ENCODE measurements at places on chromosomes 7 and 10. TPM values are rescaled to one million over a fixed set of nuclear protein-coding genes. Genes with fewer than 3 reads are reported as not detected.

DNA sequence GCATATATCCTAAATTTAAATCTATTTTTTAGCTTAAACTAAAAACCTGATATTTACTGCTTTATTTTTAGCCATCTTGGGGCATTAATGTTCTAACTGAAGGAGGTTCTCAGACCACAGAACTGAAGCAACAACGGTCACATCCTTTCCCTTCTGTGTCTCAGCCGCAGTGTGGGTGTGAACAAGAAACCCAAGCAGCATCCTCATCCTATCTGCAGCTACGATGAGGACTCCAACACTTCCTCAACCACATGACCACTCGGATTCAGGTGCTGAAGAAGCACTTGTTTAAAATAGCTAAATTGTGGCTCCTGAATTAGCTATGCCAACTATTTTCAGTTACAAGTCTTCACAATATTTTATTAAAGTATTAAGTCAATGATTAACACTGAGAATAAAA lies 5.3 kb downstream of the ESYT2 start:
- H3K27ac ChIP-seq, result no peak overlapping the region
- H3K4me3 ChIP-seq, result no peak overlapping the region
- H3K27me3 ChIP-seq, result no peaks in the 10 kb centered on the region

- H3K4me1 ChIP-seq, result no peaks in the 10 kb centered on the region
- H3K27ac ChIP-seq, result no peak overlapping the region
- DNase-seq, result no peak
These were observed 25.2 kb downstream of the RAPGEF5 start for GRCh38 chr7:22331704-22332103.

DNA sequence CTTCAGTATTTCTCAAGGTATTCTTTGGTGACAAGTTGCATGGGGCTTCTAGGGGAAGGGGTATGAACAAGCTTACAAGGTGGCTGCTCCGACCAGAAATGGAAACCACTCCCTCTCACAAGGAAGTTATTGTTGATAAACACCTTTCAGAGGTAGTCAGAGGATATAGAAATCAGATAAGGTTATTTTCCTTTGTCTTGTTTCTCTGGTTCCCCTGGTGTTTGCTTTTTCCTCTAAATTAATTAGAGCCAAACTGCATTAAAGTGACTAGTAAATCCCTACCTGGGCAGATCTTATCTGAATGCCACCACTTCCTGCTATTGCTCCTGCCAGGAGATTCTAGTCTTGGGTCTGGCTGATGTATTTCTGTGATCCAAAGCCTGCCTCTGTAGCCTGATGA lies 725.4 kb downstream of the INHBA start:
- no peak overlapping the region for H3K4me3 ChIP-seq
- H3K27me3 ChIP-seq, result no peaks in the 10 kb centered on the region
- H3K27ac ChIP-seq, result no peak overlapping the region
- H3K36me3 ChIP-seq, result no peaks in the 10 kb centered on the region

GRCh38 chr7:15225981-15226380 lies 323.4 kb upstream of the DGKB start:
- no peaks in the 10 kb centered on the region for H3K4me1 ChIP-seq
- H3K27ac ChIP-seq, result no peak overlapping the region
- H3K4me3 ChIP-seq, result no peak overlapping the region
- no peak for DNase-seq
- no peaks in the 10 kb centered on the region for H3K36me3 ChIP-seq

GRCh38 chr10:3203016-3203811 lies 30.6 kb upstream of the PITRM1 start:
- no peaks in the 10 kb centered on the region for H3K4me1 ChIP-seq
- no peak overlapping the region for H3K27ac ChIP-seq
- no peak overlapping the region for H3K4me3 ChIP-seq
- DNase-seq, result no peak

DNA sequence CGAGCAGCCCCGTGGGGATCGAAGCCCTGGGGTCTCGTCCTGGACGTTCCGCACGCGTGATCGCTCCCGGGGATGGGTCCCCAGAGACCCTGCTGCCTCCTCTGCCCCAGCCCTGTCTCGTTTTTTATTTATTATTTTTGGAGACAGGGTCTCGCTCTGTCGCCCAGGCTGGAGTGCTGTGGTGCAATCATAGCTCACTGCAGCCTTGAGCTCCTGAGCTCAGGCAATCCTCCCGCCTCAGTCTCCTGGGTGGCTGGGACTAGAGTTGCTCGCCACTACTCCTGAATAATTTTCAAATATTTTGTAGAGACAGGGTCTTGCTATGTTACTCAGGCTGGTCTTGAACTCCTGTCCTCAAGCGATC lies 319 bp upstream of the STX1A start:
- H3K27ac ChIP-seq, result no peak overlapping the region
- peak overlapping the region; percentile 33 for H3K4me3 ChIP-seq
- no peaks in the 10 kb centered on the region for H3K36me3 ChIP-seq
- H3K4me1 ChIP-seq, result no peaks in the 10 kb centered on the region
- no peak for DNase-seq

- H3K27ac ChIP-seq, result no peak overlapping the region
- H3K36me3 ChIP-seq, result no peaks in the 10 kb centered on the region
- H3K4me3 ChIP-seq, result no peak overlapping the region
- H3K4me1 ChIP-seq, result no peaks in the 10 kb centered on the region
These were observed 257.7 kb upstream of the SP8 start for GRCh38 chr7:21044384-21044783.

DNA sequence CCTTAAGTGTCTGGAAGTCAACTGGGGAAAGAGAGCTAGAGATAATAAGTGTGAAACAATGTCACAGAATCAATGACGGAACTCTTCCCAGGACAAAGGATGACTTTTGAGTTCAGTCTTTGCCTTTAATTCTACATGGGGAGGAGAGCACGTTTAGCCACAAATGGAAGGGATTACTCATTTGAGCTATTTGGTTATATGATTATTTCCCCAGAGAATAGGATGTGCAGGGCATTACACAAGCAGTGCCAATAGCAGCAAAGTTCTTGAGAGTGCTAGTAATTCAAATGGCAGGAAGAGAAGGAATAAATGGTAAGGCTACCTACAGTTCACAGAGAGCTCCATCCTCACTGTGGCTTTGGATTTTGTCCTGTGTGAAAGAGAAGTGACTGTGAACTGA lies 6.0 kb downstream of the EGFR start:
- H3K27me3 ChIP-seq, result no peaks in the 10 kb centered on the region
- no peaks in the 10 kb centered on the region for H3K4me1 ChIP-seq
- H3K27ac ChIP-seq, result no peak overlapping the region
- H3K4me3 ChIP-seq, result no peak overlapping the region

- no peaks in the 10 kb centered on the region for H3K4me1 ChIP-seq
- H3K27me3 ChIP-seq, result no peaks in the 10 kb centered on the region
- no peak for DNase-seq
- no peak overlapping the region for H3K27ac ChIP-seq
- H3K36me3 ChIP-seq, result no peaks in the 10 kb centered on the region
- no peak overlapping the region for H3K4me3 ChIP-seq
These were observed 512.6 kb downstream of the LRMDA start for GRCh38 chr10:75944061-75944460.

- H3K4me1 ChIP-seq, result no peaks in the 10 kb centered on the region
- no peak overlapping the region for H3K27ac ChIP-seq
- H3K4me3 ChIP-seq, result no peak overlapping the region
- H3K36me3 ChIP-seq, result no peaks in the 10 kb centered on the region
- no peaks in the 10 kb centered on the region for H3K27me3 ChIP-seq
- DNase-seq, result no peak
These were observed 246.1 kb downstream of the ZMYND11 start for GRCh38 chr10:381346-381745.

DNA sequence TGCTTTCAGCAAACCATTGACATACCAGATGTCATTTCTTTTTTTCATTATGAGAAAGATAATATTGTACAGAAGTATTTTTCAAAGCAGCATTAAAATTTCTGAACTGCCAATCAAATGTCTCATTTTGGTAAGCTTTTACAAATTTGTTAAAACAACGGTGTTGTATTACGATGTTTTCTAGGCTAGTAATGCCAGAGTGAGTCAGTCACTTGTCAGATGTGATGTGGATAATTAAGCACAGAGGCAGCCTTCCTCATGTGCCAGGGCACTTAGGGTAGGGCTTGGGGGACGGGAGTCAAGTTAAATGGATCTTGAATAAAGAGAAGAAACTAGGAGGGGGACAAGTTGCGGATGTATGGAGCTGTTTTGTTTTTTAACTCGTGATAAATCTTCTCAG lies 10.1 kb downstream of the PSTK start:
- H3K27ac ChIP-seq, result no peak overlapping the region
- H3K36me3 ChIP-seq, result no peaks in the 10 kb centered on the region
- H3K4me1 ChIP-seq, result no peaks in the 10 kb centered on the region

- no peak overlapping the region for H3K4me3 ChIP-seq
- no peaks in the 10 kb centered on the region for H3K36me3 ChIP-seq
- peaks cover 24% of the 10 kb centered on the region for H3K4me1 ChIP-seq
- no peaks in the 10 kb centered on the region for H3K27me3 ChIP-seq
- no peak for DNase-seq
These were observed 6.5 kb downstream of the BAG3 start for GRCh38 chr10:119657725-119658124.

- H3K27me3 ChIP-seq, result no peaks in the 10 kb centered on the region
- H3K4me3 ChIP-seq, result no peak overlapping the region
These were observed 732.6 kb downstream of the CCSER2 start for GRCh38 chr10:85060944-85061343.

DNA sequence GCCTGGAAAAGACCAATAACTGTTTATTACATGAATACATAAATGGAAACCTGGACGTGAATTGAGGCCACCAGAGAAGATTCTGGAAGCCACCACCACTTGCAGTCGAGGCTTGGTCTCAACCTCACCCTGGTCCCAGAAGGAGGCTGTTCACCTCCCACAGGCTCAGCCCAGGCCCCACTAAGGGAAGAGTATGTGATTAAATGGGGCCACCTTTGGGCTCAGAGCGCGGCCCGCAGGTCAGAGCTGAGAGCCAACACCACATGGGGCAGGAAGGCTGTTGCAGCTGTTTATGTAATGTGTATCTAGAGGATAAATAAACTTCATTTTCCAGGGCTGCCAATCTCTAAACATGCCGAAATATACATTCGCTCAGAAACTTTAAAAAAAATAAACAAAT lies 17.6 kb upstream of the FGFR2 start:
- no peak overlapping the region for H3K4me3 ChIP-seq
- no peaks in the 10 kb centered on the region for H3K4me1 ChIP-seq
- no peaks in the 10 kb centered on the region for H3K27me3 ChIP-seq
- no peak overlapping the region for H3K27ac ChIP-seq
- no peak for DNase-seq

- H3K4me3 ChIP-seq, result no peak overlapping the region
- no peaks in the 10 kb centered on the region for H3K4me1 ChIP-seq
- H3K27me3 ChIP-seq, result no peaks in the 10 kb centered on the region
- H3K36me3 ChIP-seq, result no peaks in the 10 kb centered on the region
- DNase-seq, result no peak
These were observed 97.5 kb upstream of the CCDC6 start for GRCh38 chr10:60003651-60004523.

GRCh38 chr7:130361681-130362080 lies 17.1 kb downstream of the CPA5 start:
- no peak overlapping the region for H3K27ac ChIP-seq
- no peak overlapping the region for H3K4me3 ChIP-seq
- no peaks in the 10 kb centered on the region for H3K27me3 ChIP-seq
- no peak for DNase-seq

- H3K36me3 ChIP-seq, result no peaks in the 10 kb centered on the region
- H3K27me3 ChIP-seq, result no peaks in the 10 kb centered on the region
- H3K4me3 ChIP-seq, result no peak overlapping the region
- no peak overlapping the region for H3K27ac ChIP-seq
These were observed 299.5 kb downstream of the ELMO1 start for GRCh38 chr7:37149051-37149772.

GRCh38 chr10:82814635-82815034 lies 939.6 kb downstream of the NRG3 start:
- no peak overlapping the region for H3K4me3 ChIP-seq
- no peak overlapping the region for H3K27ac ChIP-seq
- H3K36me3 ChIP-seq, result no peaks in the 10 kb centered on the region
- no peaks in the 10 kb centered on the region for H3K27me3 ChIP-seq

HOXA6 gene
- total RNA-seq, result 19.1 TPM

DPYSL4 gene
- total RNA-seq, result not detected

STRIP2 gene
- not detected for total RNA-seq

BHLHA15 gene
- total RNA-seq, result not detected

ZP3 gene
- total RNA-seq, result not detected

PTF1A gene
- total RNA-seq, result 114 TPM

LIPN gene
- total RNA-seq, result not detected

SPAG6 gene
- total RNA-seq, result 3.9 TPM

CC2D2B gene
- total RNA-seq, result 3.3 TPM

HKDC1 gene
- total RNA-seq, result not detected

HOXA10 gene
- 114 TPM for total RNA-seq
